ENCODE measurements at places on chromosomes 5 and 9.

- DNase-seq: no peak
These were observed 198.1 kb upstream of the TRPC7 start for GRCh38 chr5:136563489-136563888.

DNA sequence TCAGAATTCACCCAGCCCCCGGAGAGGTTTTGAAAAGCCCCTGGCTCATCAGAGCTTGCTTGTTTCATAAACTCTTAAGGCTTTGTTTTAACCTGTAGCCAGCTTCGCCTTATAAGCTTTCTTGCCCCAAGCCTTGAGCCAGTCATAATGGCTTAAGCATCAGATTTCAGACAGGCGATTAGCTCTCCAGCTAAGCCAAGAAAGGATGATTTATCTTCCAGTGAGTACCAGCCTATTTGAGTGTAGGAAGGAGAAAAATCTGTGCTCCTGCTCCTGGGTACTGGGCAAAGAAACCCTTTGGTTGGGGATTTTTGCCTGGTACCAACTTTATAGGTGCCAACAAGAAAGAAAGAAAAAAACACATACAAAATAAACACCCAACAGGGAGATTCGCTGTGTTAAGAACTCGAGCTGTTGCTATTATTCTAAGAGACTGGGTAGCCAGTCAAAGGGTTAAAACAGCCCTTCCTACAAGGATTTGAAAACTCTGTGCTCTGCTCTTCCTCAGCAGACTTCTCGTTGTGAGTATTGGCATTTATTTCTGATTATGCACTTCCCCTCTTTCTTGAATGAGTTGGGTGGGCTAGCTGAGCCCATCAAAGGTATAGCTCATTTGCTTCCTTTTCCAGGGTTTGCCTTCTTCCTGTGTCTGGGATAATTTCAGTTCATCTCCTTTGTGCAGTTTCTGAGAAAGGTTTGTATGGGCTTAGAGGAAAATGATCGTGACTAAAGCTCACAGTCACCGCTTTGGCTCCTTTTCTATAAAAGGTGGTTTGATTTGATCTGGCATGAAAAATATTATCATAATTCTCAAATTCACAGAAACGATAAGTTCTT is 157.2 kb upstream of the DMRT1 start:
- DNase-seq: no peak

GRCh38 chr5:60026161-60026560 is 132.6 kb upstream of the PDE4D start:
- no peak for DNase-seq

DNA sequence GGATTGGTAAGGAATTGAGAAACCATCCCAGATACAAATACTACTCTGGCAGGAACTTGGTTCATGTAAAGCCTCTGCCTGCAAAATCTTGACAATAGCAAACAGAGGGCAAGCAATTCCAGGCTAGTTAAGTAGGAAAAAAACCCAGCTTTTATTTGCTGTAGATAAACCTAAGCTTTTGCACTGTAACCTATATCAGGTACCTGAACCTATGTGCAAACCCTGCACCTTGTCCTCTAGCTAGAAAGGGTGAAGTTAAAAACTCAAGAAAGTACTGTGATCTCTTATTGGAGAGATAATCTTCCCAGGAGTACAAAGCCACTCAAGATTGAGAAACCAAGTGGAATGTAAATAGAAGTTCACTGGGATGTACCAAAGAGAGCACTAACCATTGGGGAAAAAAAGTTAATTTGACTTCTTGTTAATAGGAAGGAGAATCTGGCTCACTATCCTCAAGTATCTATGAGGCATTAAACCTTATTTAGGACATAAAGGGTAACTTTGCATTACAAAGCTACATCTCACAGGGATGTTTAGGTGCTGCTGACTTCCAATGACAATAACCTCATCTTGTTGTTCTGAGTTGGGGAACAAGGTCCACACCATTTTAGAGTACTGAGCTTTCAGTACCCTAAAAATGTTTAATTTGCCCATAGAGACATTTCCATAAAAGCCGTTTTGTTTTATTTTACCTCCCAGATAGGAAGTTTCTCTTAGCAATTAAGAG is 73.8 kb upstream of the PCA3 start:
- no peak for DNase-seq

DNA sequence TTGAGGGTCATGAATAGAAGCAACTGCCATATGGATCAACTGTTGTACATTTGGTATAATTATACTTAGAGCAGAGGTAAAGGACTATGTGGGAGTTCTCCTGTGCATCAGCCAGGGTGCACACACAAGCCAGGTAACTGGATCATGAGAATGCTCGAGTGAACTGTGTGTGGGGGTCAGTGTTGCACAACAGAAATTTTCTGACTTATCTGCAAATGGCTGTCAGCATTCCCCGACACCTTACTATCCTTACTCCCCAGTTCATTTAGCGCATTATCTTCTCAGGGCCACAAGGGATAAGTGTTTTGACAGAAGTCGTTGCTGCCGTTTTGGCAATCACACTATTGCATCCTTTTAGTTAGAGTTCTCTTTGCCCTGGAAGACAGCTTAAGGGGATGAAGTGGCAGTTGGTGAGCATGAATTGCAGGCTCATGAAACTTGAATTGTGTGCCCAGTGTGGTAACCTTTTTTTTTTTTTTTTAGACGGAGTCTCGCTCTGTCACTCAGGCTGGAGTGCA is 1.7 kb downstream of the CANX start:
- no peak for DNase-seq

- no peak for DNase-seq
These were observed 9.3 kb upstream of the MEGF9 start for GRCh38 chr9:120723565-120723964.

- DNase-seq: no peak
These were observed 737.7 kb downstream of the TLE1 start for GRCh38 chr9:80951675-80952074.

- no peak for DNase-seq
These were observed 504.2 kb downstream of the ENC1 start for GRCh38 chr5:74136276-74136825.

DNA sequence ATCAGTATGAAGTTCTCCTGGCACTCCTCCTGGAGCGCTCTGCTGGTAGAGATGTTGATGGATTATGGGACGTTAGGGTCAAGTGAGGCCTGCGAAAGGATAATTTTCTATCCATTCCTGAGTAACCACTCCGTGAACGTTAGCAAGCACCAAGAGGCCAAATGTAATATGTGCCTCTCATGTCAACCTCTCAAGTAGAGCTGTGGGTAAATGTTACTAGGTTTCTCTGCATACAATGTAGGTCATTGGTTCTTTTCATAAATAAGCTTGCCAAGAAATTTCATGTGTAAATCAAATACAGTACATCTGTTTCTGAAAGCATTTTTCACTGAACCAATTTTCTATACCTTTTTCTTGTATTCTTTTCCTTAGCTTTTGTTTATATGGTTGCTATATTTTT is 126.3 kb downstream of the KDM4C start:
- no peak for DNase-seq

DNA sequence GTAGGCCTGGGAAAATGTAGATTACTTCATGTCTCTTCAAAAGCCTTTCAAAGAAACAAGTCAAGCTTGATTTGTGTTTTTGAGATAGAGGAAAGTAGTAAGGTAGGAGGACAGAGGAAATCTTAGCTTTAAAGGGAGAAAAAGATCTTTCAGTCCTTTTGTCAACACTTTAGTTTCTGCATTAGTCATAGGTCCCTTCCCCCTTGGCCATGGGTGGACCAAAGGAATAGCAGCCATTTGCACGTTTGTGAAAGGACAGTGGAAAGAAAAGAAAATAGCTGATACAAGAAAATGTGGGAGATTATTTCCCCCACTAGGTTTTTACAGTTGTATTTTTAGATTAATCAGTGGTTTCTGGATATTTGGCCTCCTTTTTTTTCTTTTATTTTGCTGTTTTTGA is 121.9 kb upstream of the GRHPR start:
- DNase-seq: no peak

- no peak for DNase-seq
These were observed 52.9 kb downstream of the CFAP95 start for GRCh38 chr9:69873401-69873950.

DNA sequence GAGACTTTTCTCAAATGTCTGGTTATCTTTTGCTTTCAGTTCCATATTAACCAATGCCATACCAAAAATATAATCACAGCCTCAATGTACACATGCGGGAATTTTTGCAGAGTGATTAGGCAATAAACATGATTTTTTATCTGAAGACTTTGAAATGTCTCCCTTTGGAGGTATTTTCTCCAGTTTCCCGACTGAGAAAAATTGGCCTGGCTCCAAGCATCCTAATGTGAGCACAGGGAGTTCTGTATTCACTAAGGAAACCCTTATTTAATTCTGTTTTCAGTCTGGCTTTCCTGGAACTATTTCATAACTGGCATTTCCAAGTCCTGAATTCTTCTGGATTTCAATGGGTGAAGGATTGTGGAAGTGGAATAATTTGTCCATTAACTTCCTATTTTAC is 8.5 kb downstream of the HCN1 start:
- DNase-seq: no peak

- DNase-seq: no peak
These were observed 5.2 kb downstream of the GPR107 start for GRCh38 chr9:130058887-130059286.

- DNase-seq: peak; percentile 35
These were observed 617.8 kb downstream of the PDE4D start for GRCh38 chr5:59275510-59276324.

DNA sequence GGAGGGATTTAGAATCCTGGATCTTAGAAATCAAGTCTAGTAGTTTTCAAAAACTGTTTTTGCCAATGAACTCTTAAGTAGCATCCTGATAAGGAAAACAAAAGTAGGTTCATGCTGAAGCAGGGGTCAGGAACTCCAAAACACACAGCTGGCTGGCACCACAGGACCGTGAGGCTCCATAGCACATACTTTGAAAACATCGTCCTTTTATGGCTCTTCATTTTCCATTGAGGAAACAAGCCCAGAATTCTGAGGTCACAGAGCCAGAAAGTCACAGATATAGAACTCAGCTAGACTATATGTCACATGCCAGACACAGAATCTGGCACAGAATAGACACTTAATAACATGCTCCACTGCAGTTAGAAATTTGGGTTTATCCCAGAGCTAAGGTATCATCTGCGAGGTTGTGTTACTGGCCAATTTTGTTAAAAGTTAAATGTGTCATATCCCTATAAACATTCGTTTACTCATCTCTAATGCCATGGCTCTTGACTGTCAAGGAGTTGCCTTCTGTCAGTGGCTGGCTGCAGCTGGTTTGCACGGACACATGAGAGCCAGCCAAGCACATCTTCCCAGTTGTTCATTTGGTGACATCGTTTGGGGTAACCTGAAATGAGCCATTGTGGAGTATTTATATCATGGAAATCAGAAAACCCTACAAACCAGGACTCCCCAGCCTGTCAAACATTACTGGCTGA is 58.8 kb downstream of the FAM78A start:
- no peak for DNase-seq

DNA sequence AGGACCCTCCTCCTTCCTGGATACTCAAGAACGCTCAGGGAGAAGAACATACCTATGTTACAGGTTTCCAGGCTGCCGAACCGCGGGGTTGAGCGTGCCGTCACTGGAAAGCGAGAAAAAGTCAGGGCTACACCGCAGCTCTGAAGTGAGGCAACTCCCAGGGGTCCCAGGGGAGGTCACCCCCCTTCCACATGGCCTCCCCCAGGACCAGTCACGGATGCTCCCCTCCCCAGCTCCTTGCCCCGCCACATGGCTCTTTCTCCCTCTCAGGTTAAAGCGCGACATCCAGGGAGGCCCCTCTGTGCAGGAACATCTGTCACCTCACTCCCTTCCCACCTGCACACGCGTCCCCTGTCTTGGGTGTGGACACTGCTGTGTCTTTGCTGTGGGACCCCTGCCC is 44.0 kb upstream of the ZNF354A start:
- no peak for DNase-seq

GRCh38 chr9:112446080-112446479 is 40.5 kb upstream of the KIAA1958 start:
- no peak for DNase-seq

GRCh38 chr9:70152350-70152749 is 106.4 kb upstream of the SMC5 start:
- no peak for DNase-seq

DNA sequence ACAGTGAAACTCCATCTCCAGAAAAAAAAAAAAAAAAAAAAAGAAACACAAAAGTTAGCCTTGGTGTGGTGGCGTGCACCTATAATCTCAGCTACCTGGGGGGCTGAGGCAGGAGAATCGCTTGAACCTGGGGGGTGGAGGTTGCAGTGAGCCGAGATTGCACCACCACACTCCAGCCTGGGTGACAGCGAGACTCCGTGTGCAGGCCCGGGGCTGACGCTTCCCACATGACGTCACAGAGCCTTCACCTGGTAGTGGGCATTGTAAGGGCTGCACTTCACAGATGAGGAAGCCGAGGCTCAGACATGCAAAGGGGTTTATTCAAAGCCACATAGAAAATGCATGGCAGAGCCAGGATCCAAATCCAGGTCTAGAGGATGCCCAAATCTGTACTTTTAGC is 114.2 kb downstream of the GAPVD1 start:
- no peak for DNase-seq

DNA sequence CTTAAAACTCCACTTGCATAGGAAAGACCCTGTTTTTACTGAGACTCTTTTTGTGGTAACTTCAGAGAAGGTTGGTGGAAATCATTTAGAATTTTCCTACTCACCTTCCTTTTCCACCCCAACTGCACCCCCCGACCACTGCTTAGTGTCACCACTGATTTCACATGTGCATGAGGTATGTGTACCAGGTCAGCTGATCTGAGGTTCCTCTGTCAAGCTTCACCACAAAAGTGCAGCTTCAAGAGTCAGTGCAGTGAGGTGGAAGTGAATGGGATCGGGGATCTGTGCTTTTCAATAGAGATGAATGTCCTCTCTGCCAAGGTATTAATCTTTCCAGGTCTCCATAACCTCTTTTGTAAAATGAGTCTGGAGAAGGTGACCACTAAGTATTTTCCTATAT is 260.5 kb upstream of the WWC1 start:
- no peak for DNase-seq

DNA sequence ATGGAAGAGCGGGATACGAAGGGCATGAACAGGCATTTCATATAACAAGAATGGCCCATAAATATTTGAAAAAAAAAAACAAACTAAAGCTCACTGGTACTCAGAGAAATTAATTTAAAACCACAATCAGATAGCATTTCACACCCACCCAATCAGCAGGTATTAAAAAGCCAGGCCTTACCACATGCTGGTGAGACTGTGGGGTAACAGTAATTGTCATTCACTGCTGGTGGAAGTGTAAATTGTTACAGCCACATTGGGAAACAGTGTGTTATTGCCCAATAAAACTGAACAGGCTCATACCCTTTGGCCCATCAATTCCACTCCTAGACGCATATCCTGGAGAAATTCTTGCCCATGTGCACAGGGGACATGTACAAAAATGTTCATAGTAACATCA is 66.0 kb downstream of the PLAC8L1 start:
- DNase-seq: no peak

All from PC-9 (cell line).